ENCODE measurements at places on chromosomes 16 and 17. TPM values are rescaled to one million over a fixed set of nuclear protein-coding genes. Genes with fewer than 3 reads are reported as not detected.

TRIM47 gene
- total RNA-seq, result 27.5 TPM

NPIPA2 gene
- total RNA-seq, result 3.6 TPM

SLC16A5 gene
- total RNA-seq, result 8.4 TPM

GP1BA gene
- total RNA-seq, result 0.22 TPM

PRCD gene
- 3.9 TPM for total RNA-seq

MYL4 gene
- 809 TPM for total RNA-seq

- DNase-seq, result no peak
Measured at GRCh38 chr16:59758848-59759247, 1024.7 kb upstream of the GOT2 start.

DNA sequence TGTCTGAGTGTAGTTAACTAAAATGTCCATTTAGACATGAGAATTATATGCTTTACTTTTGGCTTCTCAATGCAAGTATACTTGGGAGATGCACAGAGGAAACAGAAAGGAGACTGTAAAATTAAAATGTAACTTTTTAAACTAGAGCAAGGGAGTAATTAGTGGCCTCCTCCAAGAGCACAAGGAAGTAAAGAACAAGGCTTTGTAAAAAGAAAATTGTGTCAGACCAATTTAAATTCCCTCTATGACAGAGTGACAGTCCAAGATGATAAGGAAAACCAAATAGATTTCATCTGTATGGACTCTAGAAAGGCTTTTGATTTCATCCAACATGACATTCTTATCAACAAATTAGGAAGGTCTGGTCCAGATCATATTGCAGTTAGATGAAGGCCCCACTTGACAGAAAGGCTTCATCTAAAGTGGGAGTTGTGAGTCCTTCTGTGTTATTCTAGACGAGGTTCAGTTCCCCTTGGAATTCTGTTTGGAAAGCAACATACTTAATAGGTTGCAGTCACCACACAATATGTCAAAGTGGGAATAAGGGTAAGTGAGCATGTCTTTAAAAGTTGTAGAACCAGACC is 6.5 kb upstream of the CAPNS2 start:
- no peak for DNase-seq

DNA sequence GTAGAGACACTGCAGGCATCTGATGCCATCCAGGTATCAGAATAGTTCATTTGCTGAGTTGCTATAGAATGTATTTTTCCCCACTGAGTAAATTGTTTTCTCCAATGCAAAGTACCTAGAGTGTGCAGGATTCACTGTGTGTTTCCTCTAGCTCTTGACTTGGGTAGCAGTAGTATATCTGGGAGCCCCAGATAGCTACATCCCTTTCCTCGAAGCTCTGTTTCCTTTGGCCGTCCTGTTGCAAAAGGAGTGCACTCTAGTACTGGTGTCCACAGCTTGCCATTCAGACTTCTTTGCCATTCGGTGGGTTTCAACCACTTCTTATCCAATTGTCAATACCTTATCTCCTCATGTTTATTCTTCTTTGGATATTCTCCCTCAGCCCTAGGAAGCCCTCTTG is 12.8 kb downstream of the ABCA8 start:
- DNase-seq, result no peak

- DNase-seq, result no peak
Measured at GRCh38 chr17:13513039-13513405, 88.7 kb downstream of the HS3ST3A1 start.

GRCh38 chr16:53334581-53334980 is 99.7 kb upstream of the RBL2 start:
- no peak for DNase-seq

DNA sequence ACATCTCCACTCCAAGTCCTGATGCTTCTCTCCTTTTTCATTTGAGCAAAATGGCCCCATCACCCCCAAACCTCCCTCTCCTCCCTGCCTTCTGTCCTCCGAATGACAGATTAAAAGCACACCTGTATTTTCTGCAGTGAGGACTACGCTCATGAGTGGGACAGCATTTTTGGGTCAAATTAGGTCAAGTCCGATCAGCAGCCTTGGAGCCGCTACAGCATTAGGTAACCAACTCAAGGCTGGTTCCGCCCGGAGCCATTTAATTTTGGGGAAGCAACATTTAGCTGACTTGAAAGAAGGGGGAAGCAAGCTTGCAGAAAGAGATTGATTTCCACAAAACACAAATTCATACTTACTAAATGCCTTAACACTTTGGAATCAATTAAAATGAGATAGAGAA is 324.1 kb upstream of the CDH5 start:
- no peak for DNase-seq

- DNase-seq, result peak; percentile 67
Measured at GRCh38 chr17:50564916-50565315, 4.4 kb downstream of the CACNA1G start.

DNA sequence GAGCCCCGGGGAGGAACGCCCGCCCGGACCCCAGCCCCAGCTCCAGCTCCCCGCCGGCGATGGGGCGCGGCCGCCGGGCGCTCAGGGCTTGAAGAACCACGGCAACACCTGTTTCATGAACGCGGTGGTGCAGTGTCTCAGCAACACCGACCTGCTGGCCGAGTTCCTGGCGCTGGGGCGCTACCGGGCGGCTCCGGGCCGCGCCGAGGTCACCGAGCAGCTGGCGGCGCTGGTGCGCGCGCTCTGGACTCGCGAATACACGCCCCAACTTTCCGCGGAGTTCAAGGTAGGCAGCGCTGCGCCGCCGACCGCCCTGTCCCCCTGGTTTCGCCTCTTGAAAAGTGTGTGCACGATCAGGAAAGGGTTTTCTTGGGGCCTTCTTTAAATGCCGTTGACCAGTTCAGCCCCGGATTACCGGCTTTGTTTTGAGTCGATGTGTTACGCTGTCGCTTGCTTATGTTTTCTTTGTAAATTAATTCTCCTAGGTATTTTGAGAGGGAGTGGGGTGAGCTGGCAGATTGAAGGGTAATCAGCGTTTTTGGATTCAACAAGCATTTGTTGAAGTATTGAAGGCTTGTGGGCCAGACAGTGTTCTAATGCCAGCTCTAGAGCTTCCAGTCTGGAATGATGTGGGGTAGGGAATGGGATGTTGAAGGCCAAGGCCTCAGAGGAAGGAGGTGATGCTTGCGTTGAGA is 681 bp downstream of the USP43 start:
- peak; percentile 24 for DNase-seq

- DNase-seq, result peak; percentile 69
Measured at GRCh38 chr16:86761111-86762031, 183.0 kb downstream of the FOXL1 start.

DNA sequence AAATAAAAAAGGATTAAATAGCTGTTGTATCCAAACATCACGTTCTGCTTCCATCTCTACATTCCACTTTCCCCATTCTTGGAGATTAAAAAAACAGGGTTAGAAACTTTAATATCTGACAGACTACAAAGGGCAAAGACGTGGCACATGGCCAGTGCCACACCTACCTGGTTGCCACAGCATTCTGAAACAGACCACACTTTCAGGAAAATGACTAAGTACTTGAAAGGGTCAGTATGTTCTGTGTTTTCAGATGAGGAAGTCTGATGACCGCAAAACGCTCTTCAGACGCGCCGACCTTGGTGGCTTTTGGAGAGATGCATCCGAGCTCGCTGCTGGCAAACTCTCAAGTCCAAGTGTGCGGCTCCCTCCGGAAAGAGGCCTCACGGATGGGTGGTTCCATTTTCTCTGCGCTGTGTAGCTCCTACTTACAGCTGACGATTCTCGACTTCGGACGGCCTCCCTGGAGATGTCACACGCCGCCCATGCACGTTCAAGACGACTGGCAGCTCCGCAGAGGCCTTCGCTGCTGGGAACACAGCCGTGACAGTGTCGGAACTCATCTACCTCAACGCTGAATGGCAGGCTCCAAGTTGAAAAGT is 15.5 kb downstream of the MAP1LC3B start:
- peak; percentile 44 for DNase-seq

DNA sequence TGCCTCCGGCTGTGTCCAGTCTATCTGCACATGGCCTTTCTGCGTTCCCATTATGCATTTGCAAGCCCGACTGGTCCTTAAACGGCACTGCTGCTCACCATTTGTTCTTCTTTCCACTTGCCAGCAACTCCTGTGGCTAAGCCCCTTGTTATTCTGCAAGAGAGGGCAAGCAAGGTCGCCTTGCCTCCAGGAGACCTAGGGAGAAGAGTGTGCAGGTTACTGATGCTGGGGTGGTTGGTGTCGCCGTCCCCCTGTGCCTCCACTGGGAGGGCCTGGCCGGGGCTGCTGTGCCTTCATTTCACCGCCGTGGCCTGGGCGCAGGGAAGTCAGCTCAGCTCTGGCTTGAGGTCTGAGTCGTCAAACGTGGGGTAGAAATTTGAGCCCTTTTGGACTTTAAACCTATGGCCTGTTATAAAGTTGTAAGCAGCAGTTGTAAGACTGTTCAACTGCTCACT is 12.7 kb downstream of the SLC6A4 start:
- no peak for DNase-seq

DNA sequence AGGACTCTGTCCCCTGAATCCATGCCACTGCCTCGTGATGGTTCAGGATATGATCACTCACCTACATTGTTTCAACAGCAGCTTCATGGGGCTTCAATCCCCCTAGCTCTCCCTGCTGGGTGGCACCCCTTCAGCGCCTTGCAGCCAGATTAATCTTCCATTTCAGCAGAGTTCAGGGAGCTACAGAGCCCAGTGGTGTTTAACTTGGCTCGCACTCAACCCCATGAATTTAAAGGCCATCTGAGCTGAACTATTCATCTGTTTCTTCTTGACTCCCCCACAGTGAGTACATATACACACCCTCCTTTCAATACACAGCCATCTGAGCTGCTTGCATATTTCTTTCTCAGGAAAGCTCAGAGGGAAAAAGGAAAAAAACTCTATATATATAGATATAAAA is 202.8 kb upstream of the C16orf82 start:
- no peak for DNase-seq

- DNase-seq, result no peak
Measured at GRCh38 chr16:1743376-1744337, 27.7 kb downstream of the NME3 start.

GRCh38 chr17:78342449-78343186 is 17.3 kb downstream of the SOCS3 start:
- DNase-seq, result peak; percentile 63

Data from left ventricle myocardium inferior (tissue), 1 donor.